ENCODE measurements at places on chromosomes 3 and 15.

DNA sequence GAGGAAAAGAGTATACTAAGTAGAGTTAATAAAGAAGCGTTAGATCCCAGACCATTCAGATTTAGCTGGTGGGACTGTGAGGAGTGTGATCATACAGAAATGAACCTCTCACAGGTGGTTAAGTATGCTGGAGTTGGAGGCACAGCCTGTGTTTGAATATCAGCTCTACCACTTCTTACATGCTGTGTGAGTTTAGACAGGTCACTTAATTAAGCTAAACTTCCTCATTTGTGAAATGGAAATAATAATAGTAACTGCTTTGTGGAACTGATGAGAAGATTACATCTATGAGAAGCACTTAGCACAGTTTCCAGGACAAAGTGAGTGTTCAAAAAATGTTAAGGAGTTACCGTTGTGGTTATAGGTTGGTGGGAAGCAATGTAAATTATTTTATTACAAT lies 8.4 kb downstream of the ACP3 start:
- DNase-seq: no peak

DNA sequence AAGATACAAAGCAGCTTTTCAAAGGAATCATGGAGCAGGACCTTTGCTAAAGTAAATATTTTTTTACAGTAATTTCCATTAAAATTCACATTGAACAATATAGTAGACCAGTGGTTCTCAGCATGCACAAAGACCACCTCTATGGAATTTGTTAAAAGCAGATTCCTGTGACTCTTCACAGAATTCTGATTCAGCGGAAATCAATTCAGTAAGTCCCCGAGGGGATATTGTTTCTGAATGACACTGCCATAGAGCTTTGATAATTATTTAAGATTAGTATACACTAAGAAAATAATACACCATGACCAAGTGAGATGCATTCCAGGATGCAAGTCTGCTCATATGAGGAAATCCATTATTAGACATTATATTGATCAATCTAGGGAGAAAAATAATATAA lies 161.9 kb upstream of the TNIK start:
- DNase-seq: no peak

GRCh38 chr15:81411969-81412633 lies 38.1 kb upstream of the TMC3 start:
- DNase-seq: no peak

DNA sequence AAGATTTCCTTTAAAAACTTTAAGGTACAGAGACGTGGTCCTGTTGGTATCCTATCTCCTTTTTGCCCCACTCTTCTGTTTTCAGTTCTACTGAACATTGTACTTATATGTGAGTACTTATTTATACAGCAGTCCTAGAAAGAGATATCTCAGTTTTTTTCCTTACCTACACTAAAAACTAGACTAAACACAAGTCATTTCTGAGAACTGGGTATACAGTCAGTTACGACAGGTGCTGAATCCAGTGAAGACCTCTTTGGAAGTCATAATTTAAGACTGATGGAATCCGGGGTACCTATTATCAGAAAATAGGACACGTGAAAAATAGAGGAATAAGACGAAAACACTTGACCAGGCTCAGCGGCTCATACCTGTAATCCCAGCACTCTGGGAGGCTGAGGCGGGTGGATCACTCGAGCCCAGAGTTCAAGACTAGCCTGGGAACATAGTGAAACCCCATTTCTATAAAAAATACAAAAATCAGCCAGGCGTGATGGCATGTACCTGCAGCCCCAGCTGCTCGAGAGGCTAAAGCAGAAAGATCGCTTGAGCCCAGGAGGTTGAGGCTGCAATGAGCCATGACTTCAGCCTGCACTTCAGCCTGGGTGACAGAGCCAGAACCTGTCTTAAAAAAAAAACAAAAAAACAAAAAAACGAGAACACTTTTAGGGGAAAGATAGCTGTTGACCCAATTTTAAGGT lies 76.3 kb downstream of the KLHL25 start:
- DNase-seq: no peak

DNA sequence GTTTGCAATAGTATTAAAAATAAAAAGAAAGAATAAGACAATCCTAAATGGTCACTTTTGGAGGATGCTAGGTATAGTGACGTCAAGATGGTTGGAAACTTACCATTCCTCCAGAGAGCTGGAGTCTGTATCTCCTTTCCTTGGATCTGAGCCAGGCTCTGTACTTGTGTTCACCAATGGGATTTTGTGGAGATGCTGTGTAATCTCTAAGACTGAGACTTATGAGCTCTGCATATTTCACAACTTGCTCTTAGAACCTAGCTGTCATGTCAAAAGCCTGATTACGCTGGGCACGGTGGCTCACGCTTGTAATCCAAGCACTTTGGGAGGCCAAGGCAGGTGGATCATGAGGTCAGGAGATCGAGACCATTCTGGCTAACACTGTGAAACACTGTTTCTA lies 126.8 kb upstream of the CLSTN2 start:
- DNase-seq: no peak

GRCh38 chr3:111541391-111541790 lies 606 bp upstream of the CD96 start:
- no peak for DNase-seq

GRCh38 chr15:26697913-26698312 lies 75.0 kb downstream of the GABRB3 start:
- DNase-seq: no peak

- DNase-seq: no peak
These were observed 4.0 kb downstream of the CCDC33 start for GRCh38 chr15:74240002-74240568.

GRCh38 chr3:101638261-101638745 lies 38.6 kb downstream of the ZBTB11 start:
- no peak for DNase-seq

DNA sequence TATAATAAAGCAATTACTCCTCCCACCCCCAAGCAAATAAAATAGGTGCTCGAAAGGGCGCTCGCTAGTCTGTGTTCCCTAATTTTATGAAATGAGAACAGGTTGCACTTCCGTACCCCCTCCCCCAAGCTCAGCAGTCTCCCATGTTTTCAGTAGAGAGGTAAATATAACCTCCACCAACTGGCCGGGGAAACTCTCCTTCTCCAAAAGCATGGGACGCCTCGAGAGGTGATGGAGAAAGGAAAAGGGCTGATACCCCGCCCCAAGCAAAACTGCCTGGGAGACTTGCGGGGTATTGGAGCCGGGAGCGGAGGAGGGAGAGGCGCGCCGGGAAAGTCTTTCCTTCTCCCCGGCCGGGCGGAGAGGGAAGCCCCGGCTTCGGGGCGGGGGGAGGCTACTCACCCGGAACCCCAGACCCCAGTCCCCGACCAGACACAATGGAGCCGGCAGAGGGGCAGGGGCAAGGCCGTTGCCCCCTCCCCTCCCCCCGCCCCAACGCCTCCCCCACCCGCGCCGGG lies 605 bp downstream of the DCUN1D1 start:
- DNase-seq: no peak

DNA sequence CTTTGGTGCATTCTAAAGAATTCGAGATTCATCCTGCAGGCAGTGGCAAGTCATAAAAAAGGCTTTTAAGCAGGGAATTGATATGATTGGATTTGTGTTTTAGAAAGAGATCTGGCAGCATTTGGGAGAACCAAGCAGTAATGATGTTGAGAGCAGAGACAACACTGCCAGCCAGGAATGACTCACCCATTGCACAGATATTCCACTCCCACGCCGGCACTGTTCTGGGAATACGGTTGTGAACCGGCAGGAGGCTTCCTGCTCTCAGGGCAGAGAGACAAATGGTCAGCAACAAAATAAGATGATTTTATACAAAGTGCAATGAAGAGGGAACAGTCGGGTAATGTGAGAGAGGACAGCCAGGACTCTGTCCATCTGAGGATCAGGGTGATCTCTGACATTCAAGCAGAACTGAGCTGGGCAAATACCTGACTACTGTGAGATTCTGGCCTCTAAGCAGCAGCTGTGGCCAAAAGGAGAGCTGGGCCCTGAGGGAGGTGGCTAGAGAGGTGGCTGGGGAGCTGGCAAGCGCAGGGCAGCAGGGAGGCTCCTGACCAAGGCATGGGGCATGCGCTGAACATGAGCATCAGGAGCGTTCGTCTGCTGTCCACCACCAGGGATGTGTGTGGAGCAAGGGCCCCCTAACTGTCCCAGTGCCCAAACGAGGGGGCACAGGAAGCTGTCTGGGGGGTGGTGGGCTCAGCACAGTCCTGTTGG lies 56.1 kb upstream of the PLXNA1 start:
- no peak for DNase-seq

DNA sequence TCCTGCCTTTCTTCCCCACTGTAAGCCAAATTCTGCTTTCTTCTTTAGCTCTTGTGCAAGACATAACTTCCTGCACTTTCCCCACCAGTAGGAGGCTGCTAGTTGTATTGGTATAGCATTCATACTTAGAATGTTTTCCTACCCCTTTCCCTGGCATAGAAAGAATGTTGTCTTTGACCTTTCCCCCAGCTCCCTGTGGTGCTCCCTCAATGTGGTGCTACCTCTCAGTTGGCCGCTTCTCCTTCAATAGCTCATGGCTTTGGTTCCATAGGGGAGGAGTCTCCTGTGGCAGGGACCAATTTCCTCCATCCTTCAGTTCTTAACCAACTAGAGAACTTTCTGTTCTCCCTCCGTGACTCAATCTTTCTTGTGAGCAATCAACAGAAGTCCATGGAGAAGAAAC lies 67.5 kb upstream of the AKAP13 start:
- no peak for DNase-seq

DNA sequence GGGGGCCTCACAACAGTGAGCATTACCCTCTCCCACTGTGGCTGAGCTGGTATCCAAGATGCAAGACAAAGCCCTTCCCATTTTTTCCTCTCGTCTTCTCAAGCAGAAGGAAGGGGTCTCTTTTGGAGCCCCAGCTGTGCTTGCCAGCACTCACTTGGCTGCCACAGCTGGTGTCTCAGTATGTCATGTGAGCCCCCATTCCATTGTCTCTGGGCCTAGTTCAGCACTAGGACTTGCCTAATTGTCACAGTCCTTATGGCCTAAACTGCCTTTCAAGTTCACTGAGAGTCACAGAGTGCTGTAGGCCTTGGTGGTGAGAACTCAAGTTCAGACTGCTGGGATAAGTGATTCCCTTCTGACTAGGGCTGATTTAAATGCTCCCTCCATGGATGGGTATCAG lies 89.8 kb downstream of the ARHGEF26 start:
- DNase-seq: no peak

- DNase-seq: no peak
These were observed 26.5 kb upstream of the FBXL2 start for GRCh38 chr3:33250712-33251111.

DNA sequence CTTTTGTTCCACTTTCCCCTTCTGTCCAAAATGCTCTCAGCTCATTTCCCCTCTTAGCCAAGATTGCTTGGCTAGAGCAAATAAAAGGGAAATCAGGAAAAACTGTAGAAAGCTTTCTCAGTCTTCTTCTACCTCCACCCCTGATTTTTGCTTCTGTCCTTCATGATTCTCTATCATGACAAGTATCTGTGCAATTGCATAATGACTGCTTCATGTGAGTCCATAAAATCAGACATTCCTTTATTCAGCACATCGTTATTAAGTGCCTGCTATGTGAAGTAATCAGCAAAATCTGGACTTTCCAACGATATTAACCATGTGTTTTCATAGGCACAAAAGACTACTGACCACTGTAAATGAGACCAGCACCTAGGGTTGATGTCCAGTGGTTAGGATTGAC lies 321.5 kb upstream of the CBLB start:
- no peak for DNase-seq

- no peak for DNase-seq
These were observed 526.8 kb upstream of the CCDC54 start for GRCh38 chr3:106850437-106850836.

- no peak for DNase-seq
These were observed 418.8 kb downstream of the EPHB1 start for GRCh38 chr3:135213822-135214221.

DNA sequence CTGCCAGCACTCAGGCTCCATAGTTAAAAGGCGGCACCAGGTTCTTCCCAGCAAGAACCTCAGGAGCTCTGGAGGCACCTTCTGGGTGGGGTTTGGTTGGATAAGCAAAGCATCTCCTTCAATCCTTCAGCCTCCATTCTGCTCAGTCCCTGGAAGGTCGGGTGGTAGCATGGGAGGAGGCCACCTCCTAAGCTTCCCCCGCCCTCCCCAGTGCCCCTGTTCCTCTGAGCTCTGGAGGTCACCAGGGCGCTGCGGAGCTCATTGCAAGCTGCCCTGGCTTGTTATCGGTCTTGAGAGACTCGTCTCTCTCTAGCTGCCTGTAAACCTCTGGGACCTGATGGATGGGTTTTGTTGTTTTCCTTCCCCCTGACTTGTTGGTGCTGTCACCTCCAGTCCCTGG lies 124.8 kb downstream of the RPLP1 start:
- DNase-seq: no peak

GRCh38 chr3:14201940-14202684 lies 23.5 kb downstream of the LSM3 start:
- no peak for DNase-seq

DNA sequence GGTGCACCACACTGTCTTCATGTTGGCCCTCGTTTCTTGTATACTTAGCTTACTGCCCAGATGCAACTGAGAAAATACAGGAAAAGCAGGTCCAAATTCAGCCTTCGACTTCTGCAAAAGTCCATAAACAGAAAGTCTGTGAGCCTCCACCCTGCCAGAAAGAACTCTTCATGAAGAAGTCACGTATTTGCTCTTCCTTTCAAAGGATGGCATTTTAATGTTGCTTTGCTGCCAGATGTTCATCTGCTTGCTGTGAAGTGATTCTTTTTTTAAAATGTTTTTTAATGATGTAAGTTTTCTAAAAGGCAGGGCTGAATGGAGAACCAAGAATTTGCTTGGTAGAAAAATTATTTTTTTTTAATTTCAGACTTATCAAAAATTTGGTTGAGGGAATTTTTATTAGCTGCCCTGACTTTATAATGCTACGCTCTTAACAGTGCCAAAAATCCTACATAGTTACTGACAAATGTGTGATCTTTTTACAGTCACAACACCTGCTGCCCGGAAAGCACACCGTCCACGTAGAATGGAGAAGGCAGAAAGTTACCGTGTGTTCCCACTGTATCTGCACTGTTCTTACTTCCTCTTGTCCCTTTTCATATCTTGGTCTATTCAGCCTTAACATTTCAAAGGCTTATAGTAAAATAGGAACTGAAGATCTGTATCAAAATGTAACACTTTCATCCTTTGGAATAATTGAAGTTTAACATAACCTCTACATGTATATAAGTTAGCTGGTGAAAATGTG lies 136.3 kb downstream of the LRRC28 start:
- DNase-seq: no peak

DNA sequence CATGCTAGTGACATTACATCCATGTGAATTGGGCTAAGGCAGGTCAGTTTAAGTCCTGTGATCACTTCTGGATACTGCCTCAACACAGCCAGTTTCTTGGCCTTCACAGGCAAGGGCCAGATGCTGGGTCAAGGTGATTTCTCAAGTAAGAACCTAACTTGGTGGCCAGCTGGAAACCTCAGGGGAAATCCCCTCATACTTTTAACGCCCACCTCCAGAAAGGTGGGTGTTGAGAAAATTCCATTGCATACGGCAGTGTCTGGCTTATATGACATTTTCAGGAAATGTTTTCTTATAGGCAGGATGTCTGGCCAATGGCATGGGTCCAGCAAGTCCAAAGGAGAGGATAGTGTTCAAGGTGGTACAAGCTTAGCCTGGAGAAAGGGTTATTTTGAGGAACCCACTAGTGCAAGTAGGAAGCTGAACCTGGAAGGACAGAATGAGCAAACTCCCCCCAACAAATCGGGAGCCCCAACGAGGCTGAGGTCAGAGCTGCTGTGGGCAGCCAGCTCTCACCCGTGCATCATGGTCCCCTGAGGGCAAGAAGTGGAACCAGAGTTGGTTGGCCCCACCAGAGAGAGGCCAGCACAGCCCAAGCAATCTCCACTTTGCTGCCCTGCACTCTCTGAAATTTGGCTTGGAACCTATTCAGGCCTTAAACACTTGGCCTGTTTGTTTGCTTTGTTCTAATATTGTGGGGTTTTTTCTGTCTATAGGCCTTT lies 135.4 kb downstream of the PDE8A start:
- DNase-seq: no peak
